ENCODE measurements at places on chromosomes 13 and 19.

DNA sequence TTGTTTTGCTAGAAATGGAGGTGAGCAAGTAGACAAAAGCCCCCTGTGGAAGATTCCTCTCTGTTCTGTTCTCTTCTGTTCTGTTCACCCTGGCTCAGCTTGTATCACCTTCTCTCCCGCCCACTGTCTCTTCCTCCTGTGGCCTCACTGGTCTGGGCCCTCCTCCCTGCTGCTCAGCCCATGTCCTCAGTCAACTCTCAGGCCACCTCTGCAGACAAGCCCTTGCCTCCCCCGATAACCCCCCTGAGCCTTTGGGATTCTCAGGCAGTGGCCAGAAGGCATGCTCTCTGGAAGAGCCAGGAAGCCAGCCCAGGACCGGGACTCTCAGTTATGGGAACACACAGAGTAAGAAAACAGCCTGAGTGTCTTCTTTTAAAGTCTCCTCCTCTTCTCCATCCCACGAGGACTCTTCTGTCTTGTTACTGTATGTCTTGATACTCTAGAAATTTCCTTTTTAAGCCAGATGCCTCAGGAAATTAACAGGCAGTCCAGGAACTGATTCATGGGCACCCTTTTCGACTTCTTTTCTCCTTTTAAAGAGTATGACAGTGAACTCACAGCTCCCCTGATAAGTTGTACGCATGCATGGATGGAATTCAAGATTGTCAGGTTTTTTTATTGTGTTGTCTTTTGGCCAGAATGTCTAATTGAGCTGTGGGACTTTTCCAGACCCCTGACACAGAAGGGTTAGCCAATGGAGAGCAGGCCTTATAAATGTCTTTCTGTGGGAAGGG lies 33.7 kb downstream of the SHISA2 start:
- DNase-seq: no peak

- DNase-seq: no peak
These were observed 1039.5 kb upstream of the SLC10A2 start for GRCh38 chr13:104105418-104106355.

GRCh38 chr19:2729943-2730818 lies 9.0 kb upstream of the DIRAS1 start:
- no peak for DNase-seq

- DNase-seq: no peak
These were observed 41.8 kb downstream of the SACS start for GRCh38 chr13:23391752-23392151.

- DNase-seq: no peak
These were observed 134.8 kb downstream of the NUFIP1 start for GRCh38 chr13:44854313-44855060.

GRCh38 chr13:110361365-110361911 lies 54.4 kb downstream of the COL4A2 start:
- no peak for DNase-seq
